ENCODE measurements at places on chromosomes 1 and 21.

GRCh38 chr1:44062656-44063179, 31.5 kb upstream of the SLC6A9 start:
- no peak for DNase-seq

GRCh38 chr21:46100906-46101305, 3.0 kb downstream of the COL6A2 start:
- DNase-seq, result no peak

DNA sequence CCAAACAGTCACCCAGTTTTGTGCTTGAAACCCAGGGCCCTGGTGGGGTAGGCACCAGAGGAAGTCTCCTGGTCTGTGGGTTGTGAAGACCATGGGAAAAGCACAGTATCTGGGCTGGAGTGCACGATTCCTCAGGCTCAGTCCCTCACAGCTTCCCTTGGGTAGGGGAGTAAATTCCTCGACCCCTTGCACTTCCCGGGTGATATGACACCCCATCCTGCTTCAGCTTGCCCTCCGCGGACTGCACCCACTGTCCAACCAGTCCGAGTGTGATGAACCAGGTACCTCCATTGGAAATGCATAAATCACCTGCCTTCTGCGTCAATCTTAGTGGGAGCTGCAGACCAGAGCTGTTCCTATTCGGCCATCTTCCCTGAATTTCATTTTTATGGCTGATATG, 133.9 kb upstream of the KCTD3 start:
- no peak for DNase-seq

DNA sequence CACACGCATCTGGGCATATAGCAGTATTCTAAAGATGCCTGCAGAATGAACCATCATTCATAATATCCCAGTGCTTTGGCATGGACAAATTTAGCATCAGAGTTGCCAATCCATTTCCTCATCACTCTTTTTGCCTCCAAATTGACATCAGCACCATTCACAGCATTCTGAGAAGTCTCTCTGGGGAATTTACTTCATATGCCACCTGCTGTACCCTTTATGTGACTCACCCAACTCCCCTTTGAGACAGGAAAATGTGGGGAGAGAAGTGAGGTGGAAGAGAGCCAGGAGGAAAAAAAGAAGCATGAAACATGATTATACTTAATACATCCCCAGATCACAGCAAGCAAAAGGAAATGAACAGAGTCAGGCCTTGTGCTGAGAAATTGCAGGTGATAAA, 37.4 kb downstream of the RAB3B start:
- no peak for DNase-seq

DNA sequence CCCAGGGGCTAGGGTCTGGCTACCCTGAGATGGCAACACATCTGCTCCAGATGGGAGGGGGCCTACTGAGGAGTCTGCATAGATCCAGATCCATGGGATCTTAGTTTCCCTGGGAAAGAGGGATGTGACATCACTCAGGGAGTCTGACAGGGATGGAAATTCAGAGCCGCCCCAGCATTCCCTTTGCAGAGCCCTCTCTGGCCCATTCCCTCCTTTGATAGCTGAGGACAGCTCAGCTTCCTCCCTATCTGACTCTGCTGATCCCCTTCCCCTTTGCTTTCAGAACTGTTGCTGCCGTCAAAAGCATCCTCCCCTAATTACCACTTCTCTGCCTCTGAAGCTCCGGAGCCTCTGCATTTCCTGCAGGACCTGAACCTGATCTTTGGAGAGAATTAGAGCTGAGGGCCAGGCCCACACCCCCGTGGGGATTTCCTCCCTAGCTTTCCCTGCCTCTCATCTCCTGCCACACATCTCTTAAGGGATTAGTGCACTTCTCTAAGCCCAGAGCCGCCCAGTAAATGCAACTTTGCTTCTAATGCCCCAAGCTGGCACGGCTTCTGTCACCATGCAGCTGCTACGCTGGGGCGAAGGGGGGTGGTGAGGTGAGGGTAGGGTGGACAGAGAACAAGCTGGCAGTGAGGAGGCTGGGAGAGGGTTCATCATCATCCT, 9.5 kb upstream of the ASCL5 start:
- DNase-seq, result no peak

- no peak for DNase-seq
Measured at GRCh38 chr1:58620926-58621325, 43.9 kb upstream of the TACSTD2 start.

DNA sequence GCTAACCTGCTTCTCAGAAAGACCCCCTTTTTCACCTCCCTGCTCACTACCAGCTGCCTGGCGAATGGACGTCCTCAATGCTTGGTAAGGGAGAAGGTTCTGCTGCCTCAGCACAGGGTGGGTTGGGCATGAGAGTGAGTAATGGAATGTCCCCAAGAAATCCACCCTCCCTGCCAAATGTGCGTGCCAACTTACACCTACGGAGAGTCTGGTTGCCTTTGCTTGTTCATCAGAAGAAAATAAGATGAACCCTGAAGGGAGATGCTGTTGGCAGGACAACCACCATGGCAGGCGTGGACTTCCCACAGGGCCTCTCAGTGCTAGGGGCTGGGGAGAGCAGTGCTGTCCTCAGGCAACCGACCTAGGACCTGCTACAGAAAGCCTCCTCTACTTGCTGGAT, 106.0 kb downstream of the XCL2 start:
- DNase-seq, result no peak

GRCh38 chr1:221256773-221257172, 377.5 kb downstream of the HLX start:
- no peak for DNase-seq

DNA sequence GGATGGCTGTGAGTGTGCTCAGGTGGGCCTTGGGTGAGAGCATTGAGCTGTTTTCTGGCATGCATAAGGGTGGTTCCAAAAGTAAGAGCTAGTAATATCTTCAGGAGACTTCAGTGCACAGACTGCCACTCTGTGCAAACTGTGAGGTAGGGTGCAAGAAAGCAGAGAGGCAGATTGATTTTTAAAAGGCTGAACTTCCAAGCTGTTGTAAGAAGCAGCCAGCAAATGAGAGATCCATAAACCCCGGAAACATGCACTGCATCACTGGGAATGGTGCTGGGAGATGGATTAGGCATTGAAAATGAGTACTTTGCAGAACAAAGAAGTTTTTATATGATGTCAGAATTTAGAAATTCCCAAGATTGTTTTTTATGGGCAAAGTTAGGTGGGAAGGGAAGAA, 255.4 kb downstream of the TNR start:
- no peak for DNase-seq

GRCh38 chr1:156214024-156214748, 1.4 kb downstream of the PMF1 start:
- no peak for DNase-seq

- no peak for DNase-seq
Measured at GRCh38 chr1:170518965-170519364, 13.0 kb upstream of the GORAB start.

- no peak for DNase-seq
Measured at GRCh38 chr1:100543640-100544039, 5.7 kb downstream of the GPR88 start.

DNA sequence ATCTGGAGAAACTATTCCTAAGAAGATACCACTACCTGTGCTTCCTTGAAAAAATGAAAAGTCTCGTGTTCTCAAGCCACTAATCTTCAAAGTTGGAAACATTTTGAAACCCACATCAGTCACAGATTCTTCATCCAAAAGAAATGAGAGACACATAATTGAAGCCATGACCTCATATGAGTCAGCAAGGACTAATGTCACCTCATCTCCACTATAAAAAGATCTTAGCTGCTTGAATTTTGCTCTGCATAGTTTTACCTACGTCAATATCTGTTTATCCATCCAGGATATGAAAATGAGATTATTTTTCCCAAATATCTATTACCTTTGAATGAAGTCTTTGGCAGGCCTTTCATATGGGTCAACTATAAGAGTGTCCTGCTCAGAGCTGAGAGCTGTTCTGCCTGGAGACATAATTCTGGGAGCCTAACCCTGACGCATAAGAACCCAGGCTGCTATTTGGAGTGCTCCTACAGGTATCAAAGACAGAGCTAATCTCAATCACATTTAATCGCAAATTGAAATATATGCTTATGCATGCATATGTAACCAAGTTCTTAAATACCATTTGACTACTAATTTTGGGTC, 312.5 kb upstream of the PKN2 start:
- no peak for DNase-seq

DNA sequence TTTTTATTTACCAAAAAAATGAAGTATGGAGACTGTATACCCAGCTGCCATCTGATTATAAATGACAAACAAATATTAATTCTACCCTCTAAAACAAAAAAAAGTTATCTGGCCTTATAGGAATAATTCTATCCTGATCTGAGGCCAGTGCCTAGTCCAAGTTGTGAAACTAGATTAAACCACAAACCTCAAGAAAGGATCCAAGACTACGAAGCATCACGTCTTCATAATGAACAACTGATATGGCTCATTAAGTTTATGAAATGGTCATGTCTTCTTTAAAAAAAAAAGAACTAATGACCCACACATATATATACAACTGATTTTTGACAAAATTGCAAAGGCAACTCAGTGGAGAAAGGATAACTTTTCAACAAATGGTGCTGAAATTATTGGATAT, 32.4 kb upstream of the CTTNBP2NL start:
- no peak for DNase-seq

DNA sequence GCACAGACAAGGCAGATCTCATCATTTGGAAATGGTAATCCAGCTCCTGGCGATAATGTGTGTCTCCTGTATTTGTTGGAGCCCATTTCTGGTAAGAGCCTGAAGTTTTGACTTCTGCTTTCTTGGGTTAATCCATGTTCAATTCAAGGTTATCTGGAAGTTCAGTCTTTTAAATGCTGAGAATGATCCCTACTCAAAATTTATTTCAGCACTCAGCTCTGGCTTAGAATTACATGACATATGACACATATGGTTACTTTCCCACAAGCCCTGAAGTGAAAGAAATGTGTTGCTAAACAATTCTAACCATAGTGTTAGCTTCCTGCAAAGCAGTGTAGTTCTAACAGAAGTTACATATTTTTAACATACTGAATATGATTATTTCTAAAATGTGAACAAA, 2.7 kb downstream of the PTGFR start:
- DNase-seq, result no peak

All from cerebellar cortex (tissue), 1 donor.